Dermis blood vessel endothelial cell (primary cell): ENCODE measurements at places on chromosomes 3 and 15. TPM values are rescaled to one million over a fixed set of nuclear protein-coding genes. Genes with fewer than 3 reads are reported as not detected.

AQP9 gene
- total RNA-seq: under 0.01 TPM in 1 of 2 replicates, not detected in the other

TIMP4 gene
- 0.34 and 0.51 TPM in 2 replicates for total RNA-seq

LRRC31 gene
- not detected in 2 replicates for total RNA-seq

SST gene
- total RNA-seq: not detected in 2 replicates

TEX9 gene
- 0.51 and 0.93 TPM in 2 replicates for total RNA-seq

PIGZ gene
- total RNA-seq: 3.9 and 7.0 TPM in 2 replicates

CFAP100 gene
- total RNA-seq: not detected in 2 replicates

FGF12 gene
- total RNA-seq: 1.2 and 1.3 TPM in 2 replicates

ISG20 gene
- 22.2 and 49.4 TPM in 2 replicates for total RNA-seq

BUB1B gene
- total RNA-seq: 12.8 and 39.7 TPM in 2 replicates

IGDCC3 gene
- total RNA-seq: not detected in 2 replicates

AMT gene
- 0.28 and 0.68 TPM in 2 replicates for total RNA-seq

FAM43A gene
- 313 and 423 TPM in 2 replicates for total RNA-seq

GPR27 gene
- not detected in 2 replicates for total RNA-seq

OR5K2 gene
- not detected in 2 replicates for total RNA-seq

SNTN gene
- not detected in 2 replicates for total RNA-seq

ZNF501 gene
- total RNA-seq: 4.2 and 5.4 TPM in 2 replicates

TGM4 gene
- total RNA-seq: 0.14 TPM in 1 of 2 replicates, not detected in the other

IMPG2 gene
- total RNA-seq: 0.37 and 0.85 TPM in 2 replicates

FAM162A gene
- 5.3 and 16.5 TPM in 2 replicates for total RNA-seq

CCK gene
- not detected in 2 replicates for total RNA-seq

SLC24A5 gene
- not detected in 2 replicates for total RNA-seq

TTC21A gene
- total RNA-seq: 1.5 and 1.9 TPM in 2 replicates

TNFAIP8L3 gene
- 49.9 and 79.0 TPM in 2 replicates for total RNA-seq

SLC7A14 gene
- under 0.01 and 0.14 TPM in 2 replicates for total RNA-seq

RAD51 gene
- 4.8 and 10.7 TPM in 2 replicates for total RNA-seq

PLSCR2 gene
- 0.33 and 0.34 TPM in 2 replicates for total RNA-seq

PCLAF gene
- total RNA-seq: 13.4 and 31.2 TPM in 2 replicates

ZBED2 gene
- not detected in 2 replicates for total RNA-seq

SLC51A gene
- total RNA-seq: not detected in 2 replicates

MB21D2 gene
- total RNA-seq: 3.9 and 4.0 TPM in 2 replicates

EOMES gene
- total RNA-seq: not detected in 2 replicates

SNRPA1 gene
- total RNA-seq: 13.3 and 22.9 TPM in 2 replicates

GOLGA8O gene
- 0.09 and 0.51 TPM in 2 replicates for total RNA-seq

CD276 gene
- total RNA-seq: 43.6 and 106 TPM in 2 replicates

TFRC gene
- 96.3 and 175 TPM in 2 replicates for total RNA-seq

COL6A5 gene
- total RNA-seq: not detected in 2 replicates

ROPN1B gene
- total RNA-seq: 0.05 TPM in 1 of 2 replicates, not detected in the other

ALG1L2 gene
- total RNA-seq: not detected in 2 replicates

GPR62 gene
- not detected in 2 replicates for total RNA-seq

LRRC3B gene
- not detected in 2 replicates for total RNA-seq

SCN11A gene
- under 0.01 TPM in 1 of 2 replicates, not detected in the other for total RNA-seq

CHL1 gene
- 0.09 and 0.34 TPM in 2 replicates for total RNA-seq
